SK-N-DZ (cell line): ENCODE measurements at places on chromosomes 12 and 14.

GRCh38 chr12:26976687-26977086, 37.5 kb downstream of the TM7SF3 start:
- DNase-seq = no peak

- DNase-seq = no peak
Observed at GRCh38 chr14:28461389-28461788, 305.2 kb upstream of the FOXG1 start.

GRCh38 chr14:35158951-35159653, 36.8 kb downstream of the PRORP start:
- peak; percentile 23 for DNase-seq

DNA sequence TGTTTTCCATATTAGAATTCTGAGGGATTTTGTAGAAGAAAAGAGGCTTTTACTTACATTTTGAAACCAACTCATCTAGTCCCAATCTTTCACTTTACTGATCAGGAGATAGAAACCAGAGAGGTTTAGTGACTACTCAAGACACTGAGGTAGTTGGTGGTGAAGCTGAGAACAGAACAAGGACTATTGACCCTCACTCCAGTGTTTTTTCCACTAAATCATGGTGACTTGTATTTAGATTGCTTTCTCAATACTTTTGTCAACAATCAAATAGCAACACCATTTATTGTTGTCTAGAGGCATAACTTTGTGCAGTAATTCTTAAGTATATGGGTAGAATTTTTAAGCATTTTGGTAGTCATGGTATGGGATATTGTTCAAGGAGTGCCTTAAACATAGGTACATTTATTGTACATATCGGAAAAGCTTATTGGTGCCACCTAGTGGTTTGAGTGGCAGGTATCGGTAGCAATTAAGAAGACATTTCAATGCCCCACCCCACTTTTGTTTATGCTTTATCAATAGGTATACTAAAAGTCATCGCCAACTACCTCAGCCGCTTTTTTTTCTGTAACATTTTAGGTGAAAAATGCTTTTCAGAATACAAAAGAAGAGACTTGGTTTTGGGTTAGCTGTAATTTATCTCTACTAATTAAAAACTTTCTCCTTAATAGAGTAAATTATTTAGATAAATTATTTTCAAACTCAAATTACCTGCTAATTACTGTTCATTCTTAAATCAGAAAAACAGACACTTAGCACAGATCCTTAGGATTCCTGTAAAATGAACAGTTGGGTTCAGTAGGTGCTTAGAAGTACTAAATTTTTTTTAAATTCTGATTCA, 47.3 kb upstream of the PAWR start:
- peak; percentile 74 for DNase-seq

GRCh38 chr14:54253195-54253947, 143.4 kb upstream of the CDKN3 start:
- DNase-seq = no peak

DNA sequence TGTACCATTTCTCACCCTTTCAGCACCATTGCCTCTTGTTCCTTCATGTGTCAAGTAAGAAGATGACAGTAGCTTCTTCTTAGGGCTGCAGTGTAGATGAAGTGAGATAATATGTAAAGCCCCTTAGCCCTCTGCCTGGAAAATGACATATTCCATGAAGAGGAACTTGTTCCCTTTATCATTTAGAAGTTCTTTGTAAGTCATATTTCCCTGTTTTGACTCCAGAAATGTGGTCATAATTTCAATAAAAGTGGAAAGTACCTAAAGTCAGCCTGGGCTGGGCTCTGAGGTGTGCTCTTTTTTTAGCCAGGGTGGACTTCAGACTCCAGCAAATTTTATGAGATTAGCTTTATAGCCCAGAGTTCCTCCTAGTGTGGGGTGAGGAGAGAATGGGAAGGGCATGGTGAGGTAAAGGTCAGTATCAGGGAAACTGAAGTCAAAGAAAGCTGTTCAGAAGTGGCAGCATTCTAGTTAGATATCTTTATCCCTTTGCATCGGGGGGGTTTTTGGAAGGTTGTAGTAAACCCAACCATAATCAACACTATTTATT, 92.5 kb downstream of the TMCC3 start:
- no peak for DNase-seq
